ENCODE measurements at places on chromosomes 5 and 9. TPM values are rescaled to one million over a fixed set of nuclear protein-coding genes. Genes with fewer than 3 reads are reported as not detected.

GRCh38 chr5:4939042-4939781 lies 200.9 kb upstream of the ADAMTS16 start:
- no peak for DNase-seq

DNA sequence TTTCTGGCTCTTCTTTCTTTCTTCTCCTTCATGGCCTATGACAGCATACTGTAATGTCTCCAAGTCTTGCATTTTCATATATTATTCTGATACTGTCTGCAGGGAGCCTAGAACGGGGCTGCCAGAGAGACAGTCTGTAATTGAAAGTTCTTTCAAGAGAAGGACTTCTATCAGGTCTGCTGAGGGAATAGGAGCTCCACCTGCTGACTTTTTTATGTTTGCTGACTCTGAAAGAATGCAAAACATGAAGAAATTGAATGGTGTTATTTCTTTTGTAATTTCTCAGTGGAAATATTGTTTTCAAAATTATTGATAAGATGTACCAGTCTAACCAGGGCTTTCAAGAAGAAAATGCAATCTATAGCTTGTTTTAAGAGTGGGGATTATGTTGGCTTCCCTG lies 121.9 kb upstream of the RFX3 start:
- DNase-seq, result no peak

PCDHA9 gene
- total RNA-seq, result 22.7 TPM

HSD17B3 gene
- not detected for total RNA-seq

SLC6A19 gene
- total RNA-seq, result 0.09 TPM

CERCAM gene
- total RNA-seq, result 11.5 TPM

GRCh38 chr5:74919487-74919886 lies 53.3 kb upstream of the FAM169A start:
- DNase-seq, result peak; percentile 73

PRRC1 gene
- 47.6 TPM for total RNA-seq

Measured in cerebellum (tissue), 4 donors.